ENCODE measurements at places on chromosomes 5 and 9.

DNA sequence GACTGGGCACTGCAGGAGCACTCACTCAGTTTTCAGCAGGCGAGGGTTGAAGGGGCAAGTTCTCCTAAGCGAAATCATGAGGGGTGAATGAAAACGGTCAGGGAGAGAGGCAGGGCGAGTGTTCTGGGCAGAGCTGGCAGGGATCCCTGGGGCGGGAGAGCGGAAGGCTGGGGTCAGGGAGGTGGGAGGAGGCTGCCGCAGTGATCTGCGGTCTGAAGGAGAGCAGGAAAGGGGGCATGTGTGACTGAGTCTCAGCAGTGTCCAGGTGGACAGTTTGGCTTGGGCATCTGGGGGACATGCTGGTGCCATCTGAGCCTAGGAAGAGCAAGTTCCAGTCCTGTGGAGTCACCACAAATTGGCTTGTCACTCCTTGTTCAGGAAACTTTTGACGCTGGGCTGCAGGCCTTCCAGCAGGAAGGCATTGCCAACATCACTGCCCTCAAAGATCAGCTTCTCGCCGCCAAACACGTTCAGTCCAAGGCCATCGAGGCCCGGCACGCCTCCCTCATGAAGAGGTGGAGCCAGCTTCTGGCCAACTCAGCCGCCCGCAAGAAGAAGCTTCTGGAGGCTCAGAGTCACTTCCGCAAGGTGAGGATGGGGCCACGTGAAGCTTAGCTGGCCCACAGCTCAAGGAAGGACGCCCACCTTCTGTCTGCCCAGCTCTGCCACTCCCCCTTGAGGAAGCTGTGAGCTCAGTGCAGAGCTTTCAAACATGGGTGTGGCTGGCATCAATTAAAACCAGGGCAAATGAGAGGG is 31.1 kb downstream of the DYNC2I2 start:
- no peak for DNase-seq

DNA sequence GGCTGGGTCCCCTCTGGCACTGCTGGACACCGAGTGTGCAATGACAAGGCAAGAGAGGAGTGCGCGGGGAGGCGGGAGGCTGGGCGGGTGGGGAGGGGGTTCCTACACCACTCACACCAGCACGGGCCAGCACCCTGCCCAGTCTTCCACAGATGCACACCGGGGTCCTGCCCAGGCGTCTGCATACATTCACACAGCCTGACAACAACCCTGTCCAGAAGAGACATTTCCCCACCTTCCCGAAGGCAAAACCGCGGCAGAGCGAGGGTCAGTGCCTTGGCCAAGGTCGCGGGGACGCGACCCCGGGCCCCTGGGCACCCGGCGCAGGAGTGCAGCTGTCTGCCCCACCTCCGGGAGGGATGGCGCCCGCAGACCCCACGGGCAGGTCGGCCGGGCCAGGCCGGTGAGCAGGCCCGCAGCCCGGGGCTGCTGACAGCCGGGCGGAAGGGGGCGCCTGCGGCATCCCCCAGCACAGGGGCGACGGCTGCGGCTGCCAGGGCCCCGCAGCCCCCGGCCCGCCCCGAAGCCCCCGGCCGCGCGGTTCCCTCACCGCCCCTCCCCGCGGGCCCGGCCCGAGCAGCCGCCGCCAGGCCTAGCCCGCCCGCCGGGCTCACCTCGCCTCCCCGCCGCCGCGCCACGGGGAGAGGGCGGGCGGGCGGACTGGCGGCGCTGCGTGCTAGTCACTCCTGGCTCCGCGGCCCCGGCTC is 496 bp downstream of the MAPK9 start:
- DNase-seq: no peak

- no peak for DNase-seq
Observed at GRCh38 chr5:159787837-159788236, 128.4 kb upstream of the ADRA1B start.

GRCh38 chr9:112112519-112112918 is 62.6 kb downstream of the SUSD1 start:
- no peak for DNase-seq

DNA sequence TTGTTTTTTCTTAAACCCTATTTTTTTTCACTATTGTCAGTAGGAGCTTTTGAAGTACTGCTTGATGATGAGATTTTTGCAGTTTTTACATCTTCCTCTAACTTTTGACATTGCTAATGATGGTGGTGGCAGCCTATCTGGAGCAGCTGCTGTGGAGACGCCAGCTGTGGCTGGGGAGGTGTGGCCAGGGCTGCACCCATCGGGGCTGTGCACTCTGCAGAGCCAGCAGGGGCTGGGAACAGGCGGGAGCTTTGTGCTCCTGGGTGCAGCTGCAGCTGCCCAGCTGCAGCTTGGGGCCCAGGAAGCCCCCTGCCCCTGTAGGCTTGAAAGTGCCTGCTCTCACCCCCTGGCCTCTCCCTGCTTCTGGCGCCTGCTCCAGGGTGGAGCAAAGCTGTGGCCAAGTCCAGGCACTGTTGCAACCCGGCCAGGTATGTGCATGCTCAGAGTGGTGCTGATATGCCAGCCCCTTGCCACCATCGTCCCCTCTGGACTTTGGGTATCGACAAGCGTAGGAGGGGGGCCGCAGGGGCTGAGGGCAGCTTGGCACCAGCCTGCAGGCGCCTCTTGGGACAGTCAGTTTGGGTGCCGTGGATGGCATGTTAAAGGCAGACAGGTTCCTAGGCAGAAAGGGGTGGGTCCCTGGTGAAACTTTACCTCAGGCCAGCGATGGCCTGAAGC is 39.2 kb downstream of the FER start:
- DNase-seq: no peak

DNA sequence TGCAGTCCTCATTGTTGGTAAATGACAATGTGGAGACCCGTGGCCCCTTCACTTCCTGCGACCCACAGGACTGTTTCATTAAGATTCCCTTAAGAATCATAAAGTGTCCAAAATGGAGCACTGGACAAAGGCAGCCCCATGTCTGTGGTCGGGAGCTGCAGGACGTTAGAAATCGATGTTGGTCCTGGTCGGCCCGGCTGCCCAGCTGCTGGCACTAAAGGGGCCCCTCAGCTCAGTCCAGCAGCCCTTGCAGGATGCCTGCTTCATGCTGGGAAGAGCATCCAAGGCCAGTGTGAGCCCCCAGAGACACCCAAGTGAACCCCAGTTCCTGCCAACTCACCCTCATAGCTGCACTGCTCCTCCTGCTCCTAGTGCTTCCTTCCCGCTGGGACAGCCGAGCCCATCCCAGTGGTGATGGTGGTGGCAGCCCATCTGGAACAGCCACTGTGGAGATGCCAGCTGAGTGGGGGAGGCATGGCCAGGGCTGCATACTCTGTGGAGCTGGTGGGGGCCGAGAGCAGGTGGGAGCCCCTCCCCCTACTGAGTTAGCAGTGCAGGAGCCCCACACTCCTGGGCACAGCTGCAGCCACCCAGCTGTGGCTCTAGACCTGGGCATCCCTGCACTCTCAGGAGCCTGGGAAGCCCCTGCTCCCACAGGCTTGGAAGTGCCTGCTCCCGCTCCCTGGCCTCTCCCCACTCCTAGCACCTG is 168.0 kb upstream of the IRX2 start:
- DNase-seq: no peak
